ENCODE measurements at places on chromosomes 4 and X. TPM values are rescaled to one million over a fixed set of nuclear protein-coding genes. Genes with fewer than 3 reads are reported as not detected.

DNA sequence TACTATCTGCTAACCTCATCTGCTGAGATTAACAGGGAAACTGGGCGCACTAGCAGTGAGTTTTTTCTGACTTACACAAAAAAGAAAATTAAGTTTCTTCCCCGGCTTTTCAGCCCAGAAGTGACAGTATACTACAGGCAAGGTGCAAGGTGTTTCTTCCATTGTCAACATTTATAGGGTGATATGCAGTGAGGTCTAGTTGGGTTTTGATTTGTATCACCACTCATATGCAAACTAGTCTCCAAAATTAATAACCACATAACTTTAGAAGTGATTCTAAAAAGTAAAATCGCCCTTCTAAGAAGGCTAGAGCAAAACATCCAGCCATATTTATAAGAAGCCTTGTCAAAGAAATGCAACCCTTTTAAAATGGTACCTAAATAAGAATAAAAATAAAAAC, 640.1 kb downstream of the ARAP2 start:
- H3K4me3 ChIP-seq: no peak overlapping the region
- DNase-seq: no peak
- no peaks in the 10 kb centered on the region for H3K27me3 ChIP-seq
- no peaks in the 10 kb centered on the region for H3K36me3 ChIP-seq
- H3K4me1 ChIP-seq: no peaks in the 10 kb centered on the region
- no peak overlapping the region for H3K27ac ChIP-seq

CCDC149 gene
- 14.7 TPM for total RNA-seq

DNA sequence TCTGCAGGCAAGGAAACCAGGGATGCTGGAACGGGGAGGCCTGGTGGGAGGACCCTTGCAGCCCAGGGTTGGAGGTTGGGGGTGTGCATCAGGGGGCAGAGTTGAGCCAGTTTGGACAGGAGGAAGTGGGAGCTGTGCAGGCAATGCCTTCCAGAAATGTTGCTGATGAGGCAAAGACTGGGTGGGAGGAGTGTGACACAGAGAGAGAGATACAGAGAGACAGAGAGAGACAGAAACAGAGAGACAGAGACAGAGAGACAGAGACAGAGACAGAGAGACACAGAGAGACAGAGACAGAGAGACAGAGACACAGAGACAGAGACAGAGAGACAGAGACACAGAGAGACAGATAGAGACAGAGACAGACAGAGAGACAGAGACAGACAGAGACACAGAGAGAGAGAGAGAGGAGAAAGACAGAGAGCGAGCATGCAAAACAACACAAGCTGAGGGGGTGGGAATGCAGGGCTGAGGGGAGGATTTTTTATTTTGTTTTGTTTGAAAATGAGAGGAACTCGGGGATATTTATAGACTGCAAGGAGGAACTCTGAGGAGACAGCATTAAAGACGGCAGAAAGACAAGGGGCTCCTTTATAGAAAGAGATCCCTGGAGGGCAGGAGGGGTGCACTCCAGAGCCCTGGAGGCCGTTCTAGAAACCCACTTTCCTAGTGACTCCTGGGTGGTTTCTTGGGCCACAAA, 1.9 kb upstream of the HAUS3 start:
- H3K4me1 ChIP-seq: peaks cover 28% of the 10 kb centered on the region
- H3K27ac ChIP-seq: no peak overlapping the region
- H3K4me3 ChIP-seq: no peak overlapping the region
- peaks cover 4% of the 10 kb centered on the region for H3K36me3 ChIP-seq
- no peaks in the 10 kb centered on the region for H3K27me3 ChIP-seq
- peak; percentile 80 for DNase-seq

DNA sequence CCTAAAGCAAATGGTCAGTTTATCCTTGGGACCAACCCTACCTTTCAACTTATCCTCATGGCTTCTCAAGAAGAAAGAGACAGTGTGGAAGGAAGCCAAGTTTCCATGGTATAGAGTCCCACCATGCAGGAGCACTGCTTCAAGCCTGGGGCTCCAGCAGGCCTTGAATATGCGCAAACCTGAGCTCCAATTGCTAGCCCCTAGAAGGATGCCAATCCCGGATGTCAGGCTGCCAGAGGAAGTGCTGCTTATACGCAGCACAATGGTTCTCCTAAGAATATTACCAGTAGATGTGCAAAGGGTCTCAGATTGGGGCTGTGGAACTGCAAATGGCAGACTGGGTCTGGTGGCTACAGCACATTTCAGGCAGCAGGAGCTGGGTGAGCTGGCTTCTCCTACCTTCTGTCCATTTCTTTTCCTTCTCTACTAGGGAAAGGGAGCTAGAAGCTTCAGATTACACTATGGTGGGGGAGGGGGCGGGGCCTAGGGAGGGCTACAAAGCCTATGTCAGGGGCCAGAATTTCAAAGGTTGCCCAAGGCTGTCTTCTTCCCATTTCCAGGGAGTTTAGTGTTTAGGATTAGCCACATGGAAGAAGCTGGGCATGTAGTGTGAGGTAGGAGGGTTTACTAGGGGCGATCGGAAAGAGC, 40.7 kb upstream of the CITED1 start:
- no peak overlapping the region for H3K4me3 ChIP-seq
- no peaks in the 10 kb centered on the region for H3K36me3 ChIP-seq

- H3K4me3 ChIP-seq: no peak overlapping the region
- H3K27ac ChIP-seq: peak overlapping the region; percentile 60
- peaks cover 15% of the 10 kb centered on the region for H3K4me1 ChIP-seq
Observed at GRCh38 chr4:119286377-119287002, 35.4 kb downstream of the FABP2 start.

- H3K27me3 ChIP-seq: no peaks in the 10 kb centered on the region
- no peak overlapping the region for H3K27ac ChIP-seq
- H3K4me3 ChIP-seq: no peak overlapping the region
- no peaks in the 10 kb centered on the region for H3K36me3 ChIP-seq
Observed at GRCh38 chr4:42159271-42160001, 7.0 kb upstream of the BEND4 start.

GRCh38 chr4:71186566-71187403, 152.0 kb upstream of the SLC4A4 start:
- H3K27ac ChIP-seq: peak overlapping the region; percentile 85
- no peaks in the 10 kb centered on the region for H3K27me3 ChIP-seq
- H3K4me1 ChIP-seq: peaks cover 37% of the 10 kb centered on the region
- peak; percentile 97 for DNase-seq
- no peaks in the 10 kb centered on the region for H3K36me3 ChIP-seq

ALB gene
- under 0.01 TPM for total RNA-seq

TLR3 gene
- 8.0 TPM for total RNA-seq

FHIP1A gene
- total RNA-seq: 4.4 TPM

FAM184B gene
- total RNA-seq: under 0.01 TPM

GRCh38 chrX:139647597-139647996, 60.4 kb downstream of the MCF2 start:
- H3K27me3 ChIP-seq: no peaks in the 10 kb centered on the region
- no peaks in the 10 kb centered on the region for H3K4me1 ChIP-seq
- DNase-seq: no peak
- H3K27ac ChIP-seq: no peak overlapping the region

- no peak overlapping the region for H3K4me3 ChIP-seq
- H3K27ac ChIP-seq: no peak overlapping the region
- H3K36me3 ChIP-seq: no peaks in the 10 kb centered on the region
- no peak for DNase-seq
- H3K27me3 ChIP-seq: peaks cover 8% of the 10 kb centered on the region
- H3K4me1 ChIP-seq: no peaks in the 10 kb centered on the region
Observed at GRCh38 chr4:71713611-71714203, 70.2 kb downstream of the GC start.

DGAT2L6 gene
- not detected for total RNA-seq

QRFPR gene
- not detected for total RNA-seq

DNA sequence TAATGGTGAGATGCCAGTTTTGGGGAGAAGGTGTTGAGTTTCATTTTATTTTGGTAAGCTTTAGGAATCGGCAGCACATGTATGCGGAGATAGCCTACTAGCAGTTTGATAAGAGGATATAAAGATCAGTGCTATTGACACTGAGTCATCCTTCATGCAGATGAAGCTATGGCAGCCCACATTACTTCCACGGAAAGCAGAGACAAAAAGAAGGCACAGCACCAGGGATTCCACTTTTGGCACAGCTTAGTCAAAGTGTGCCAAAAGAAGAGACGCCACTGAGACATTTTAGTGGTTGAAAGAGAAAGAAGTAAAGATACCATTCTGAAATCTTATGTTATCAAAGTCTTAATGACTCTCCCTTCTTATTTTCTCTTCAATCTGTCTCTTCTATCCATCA, 103.8 kb downstream of the GABRB1 start:
- H3K36me3 ChIP-seq: no peaks in the 10 kb centered on the region
- no peak overlapping the region for H3K27ac ChIP-seq
- no peak overlapping the region for H3K4me3 ChIP-seq
- no peaks in the 10 kb centered on the region for H3K4me1 ChIP-seq
- DNase-seq: no peak
- no peaks in the 10 kb centered on the region for H3K27me3 ChIP-seq

NXF2B gene
- total RNA-seq: not detected

TMPRSS11A gene
- not detected for total RNA-seq

GRCh38 chrX:46500054-46500453, 45.2 kb downstream of the ZNF674 start:
- H3K27ac ChIP-seq: no peak overlapping the region
- no peak for DNase-seq
- H3K27me3 ChIP-seq: no peaks in the 10 kb centered on the region
- H3K4me1 ChIP-seq: no peaks in the 10 kb centered on the region

DNA sequence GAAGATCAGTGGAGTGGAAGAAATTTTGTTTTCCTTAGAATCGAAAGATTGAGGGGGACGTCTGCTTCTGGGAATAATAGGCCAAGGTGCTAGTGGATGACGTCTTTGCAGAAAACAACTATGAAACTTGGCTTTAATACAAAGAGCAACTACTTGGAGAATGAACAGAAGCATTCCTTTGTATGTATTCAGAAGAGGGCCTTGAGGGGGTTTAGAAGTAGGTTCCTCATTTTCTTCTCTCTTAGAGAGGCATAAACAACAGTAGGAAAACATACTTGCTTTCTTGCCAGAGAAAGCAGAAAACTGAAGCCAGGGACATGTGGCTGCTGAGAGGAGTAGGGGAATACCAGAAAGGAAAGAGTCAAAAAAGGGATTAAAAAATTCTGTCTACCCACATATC, 167.8 kb downstream of the ZNF330 start:
- peaks cover 3% of the 10 kb centered on the region for H3K4me1 ChIP-seq
- no peaks in the 10 kb centered on the region for H3K36me3 ChIP-seq
- H3K27ac ChIP-seq: no peak overlapping the region
- H3K27me3 ChIP-seq: no peaks in the 10 kb centered on the region
- H3K4me3 ChIP-seq: no peak overlapping the region
- DNase-seq: peak; percentile 78

- H3K4me1 ChIP-seq: peaks cover 5% of the 10 kb centered on the region
- H3K36me3 ChIP-seq: no peaks in the 10 kb centered on the region
- H3K4me3 ChIP-seq: no peak overlapping the region
- DNase-seq: no peak
- no peak overlapping the region for H3K27ac ChIP-seq
Observed at GRCh38 chr4:112152521-112152920, 7.3 kb downstream of the FAM241A start.

PORCN gene
- 13.8 TPM for total RNA-seq

FRAS1 gene
- total RNA-seq: 5.1 TPM

GRCh38 chr4:140559696-140560095, 9.1 kb downstream of the UCP1 start:
- H3K27me3 ChIP-seq: peaks cover 9% of the 10 kb centered on the region
- H3K27ac ChIP-seq: no peak overlapping the region
- DNase-seq: no peak
- no peak overlapping the region for H3K4me3 ChIP-seq

DNA sequence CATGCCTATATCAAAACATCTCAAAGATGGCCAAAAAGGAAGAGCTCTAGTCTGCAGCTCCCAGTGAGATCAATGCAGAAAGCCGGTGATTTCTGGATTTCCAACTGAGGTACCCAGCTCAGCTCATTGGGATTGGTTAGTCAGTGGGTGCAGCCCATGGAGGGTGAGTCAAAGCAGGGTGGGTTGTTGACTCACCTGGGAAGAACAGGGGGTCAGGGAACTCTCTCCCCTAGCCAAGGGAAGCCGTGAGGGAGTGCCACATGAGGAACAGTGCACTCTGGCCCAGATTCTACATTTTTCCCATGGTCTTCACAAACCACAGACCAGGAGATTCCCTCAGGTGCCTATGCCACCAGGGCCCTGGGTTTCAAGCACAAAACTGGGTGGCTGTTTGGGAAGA, 57.3 kb upstream of the FGF16 start:
- no peak for DNase-seq
- no peak overlapping the region for H3K27ac ChIP-seq
- H3K36me3 ChIP-seq: no peaks in the 10 kb centered on the region
- no peaks in the 10 kb centered on the region for H3K4me1 ChIP-seq
- H3K4me3 ChIP-seq: no peak overlapping the region
- no peaks in the 10 kb centered on the region for H3K27me3 ChIP-seq

PF4V1 gene
- total RNA-seq: not detected

DNA sequence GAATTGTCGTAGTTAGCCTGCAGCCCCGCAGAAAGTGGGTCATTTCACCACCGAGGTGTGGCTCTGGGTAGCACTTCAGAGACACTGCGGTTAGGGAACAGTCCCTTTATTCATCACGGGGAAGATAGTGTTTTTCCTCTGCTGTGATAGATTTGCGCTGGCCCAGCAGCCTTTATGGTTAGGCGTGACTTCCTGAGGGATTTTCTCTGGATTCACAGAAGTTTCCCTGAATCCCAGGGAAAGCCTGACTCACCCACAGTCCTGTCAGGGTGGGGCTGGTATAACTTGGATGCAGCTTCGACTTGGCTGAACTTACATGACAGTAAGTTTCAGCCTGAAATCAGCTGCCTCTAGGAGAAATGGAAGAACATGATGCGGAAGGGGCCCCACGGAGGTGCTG, 196.3 kb upstream of the HHIP start:
- H3K27ac ChIP-seq: no peak overlapping the region
- no peaks in the 10 kb centered on the region for H3K27me3 ChIP-seq
- peak; percentile 45 for DNase-seq
- no peak overlapping the region for H3K4me3 ChIP-seq
- H3K36me3 ChIP-seq: no peaks in the 10 kb centered on the region
- no peaks in the 10 kb centered on the region for H3K4me1 ChIP-seq

All from osteoblast (primary cell).